Activated T-cell treated with anti-CD3 and anti-CD28 coated beads, Interleukin-2, amount 50 U/mL, for 4 hours (primary cell): ENCODE measurements at places on chromosomes 13 and 19.

GRCh38 chr13:113400621-113401451 is 36.9 kb upstream of the GRTP1 start:
- no peak for DNase-seq

- DNase-seq: no peak
Measured at GRCh38 chr13:80717776-80718175, 376.9 kb upstream of the SPRY2 start.

- DNase-seq: peak; percentile 72
Measured at GRCh38 chr19:13154911-13155471, 4.8 kb downstream of the IER2 start.

- no peak for DNase-seq
Measured at GRCh38 chr19:10018263-10018662, 5.0 kb downstream of the RDH8 start.

- DNase-seq: peak; percentile 9
Measured at GRCh38 chr19:52138278-52138982, 1.3 kb downstream of the ZNF616 start.

DNA sequence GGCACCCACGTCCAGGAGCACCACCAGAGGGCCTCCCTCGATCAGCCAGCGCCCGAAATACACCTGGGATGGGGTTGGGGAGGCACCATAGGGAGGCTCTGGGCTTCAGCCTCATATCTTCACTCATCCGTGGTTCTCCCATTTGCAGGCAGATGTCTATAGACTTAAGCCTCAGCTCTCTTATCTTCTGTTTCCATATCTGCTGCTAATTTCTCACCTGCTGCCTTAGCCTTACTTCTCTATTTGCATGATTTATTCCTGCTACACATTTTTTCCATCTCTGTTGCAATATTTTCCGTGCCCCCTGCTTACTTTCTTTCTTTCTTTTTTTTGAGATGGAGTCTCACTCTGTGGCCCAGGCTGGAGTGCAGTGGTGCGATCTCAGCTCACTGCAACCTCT is 5.8 kb downstream of the GYS1 start:
- no peak for DNase-seq

DNA sequence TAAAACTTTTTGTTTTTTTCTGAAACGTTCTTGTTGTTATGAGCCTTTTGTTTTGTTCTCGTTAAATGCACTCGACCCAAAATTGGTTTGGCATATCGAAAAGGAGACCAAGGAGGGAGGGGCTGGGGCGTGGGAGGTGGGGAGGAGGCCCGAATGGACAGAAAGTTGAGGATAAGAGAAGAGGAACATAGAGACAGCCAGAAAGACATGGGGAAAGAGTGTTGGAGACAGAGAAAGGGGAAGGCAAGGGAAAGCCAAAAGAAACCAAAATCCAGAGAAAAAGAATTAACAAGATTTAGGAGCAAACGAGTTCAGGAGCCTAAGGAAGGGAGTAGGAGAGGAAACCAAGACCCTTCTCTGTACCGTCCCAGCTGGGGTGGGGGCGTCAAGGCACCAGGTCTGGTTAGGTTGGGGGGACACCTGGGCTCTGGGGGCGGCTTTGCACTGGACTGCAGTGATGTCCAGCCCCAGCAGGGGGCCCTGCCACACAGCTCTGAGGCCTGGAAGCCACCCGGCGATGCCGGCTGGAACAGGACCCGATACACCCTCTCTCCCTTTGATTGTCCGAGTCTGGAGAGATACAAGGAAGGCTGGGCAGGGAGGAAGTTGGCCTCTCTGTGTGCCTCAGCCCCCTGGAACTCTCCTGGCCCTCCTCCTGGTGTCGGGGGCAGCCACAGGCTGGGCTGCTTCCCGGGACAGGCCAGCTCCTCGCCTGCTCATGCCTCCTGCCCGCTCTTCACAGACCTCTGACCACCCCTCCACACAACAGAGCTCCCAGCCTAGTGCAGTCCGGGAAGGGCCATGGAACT is 11.6 kb upstream of the ASF1B start:
- peak; percentile 48 for DNase-seq
